GF-D8 (cell line): ENCODE measurements at places on chromosomes 12 and 14.
A peak's percentile ranks its signal among the peaks of the same experiment; 100 is the strongest.

GRCh38 chr14:89542786-89543424, 125.9 kb upstream of the FOXN3 start:
- DNase-seq: no peak

DNA sequence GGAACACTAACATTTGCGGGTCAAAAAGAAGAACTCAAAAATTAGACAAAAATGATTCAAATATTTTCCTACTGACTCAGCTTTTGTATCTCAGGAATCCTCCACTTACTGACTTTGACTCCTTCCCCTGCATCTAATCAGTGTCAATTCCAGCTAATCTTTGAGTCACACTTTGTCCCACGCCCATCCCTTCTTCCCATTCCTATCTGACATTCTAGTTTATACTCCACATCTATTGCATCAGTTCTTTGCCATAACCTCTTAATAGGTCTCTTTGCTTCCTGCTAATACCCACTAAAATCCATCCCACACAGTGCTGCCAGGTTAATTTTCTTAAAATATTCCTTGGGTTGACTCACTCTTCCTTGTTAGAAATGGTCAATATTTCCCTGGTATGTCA, 19.1 kb downstream of the BBS10 start:
- no peak for DNase-seq

DNA sequence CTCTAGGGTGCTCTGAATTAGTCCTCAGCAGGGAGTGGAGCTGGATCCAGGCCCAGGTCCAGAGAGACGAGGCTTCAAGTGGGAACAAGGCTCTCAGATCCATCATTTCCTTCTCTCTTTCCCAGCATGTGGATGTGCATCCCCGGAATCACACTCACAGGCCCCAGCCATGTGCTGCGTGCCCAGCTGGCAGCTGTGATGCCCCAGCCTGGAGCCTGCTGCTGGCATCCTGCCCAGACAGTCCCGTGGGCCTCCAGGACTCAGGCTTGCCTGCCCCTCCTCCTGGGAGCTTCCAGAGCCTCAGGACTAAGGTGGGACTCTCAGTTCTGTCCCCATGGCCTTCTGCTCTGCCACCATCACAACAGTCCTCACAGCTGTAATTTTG, 6.2 kb upstream of the KRT84 start:
- no peak for DNase-seq

GRCh38 chr14:68074765-68075381, 255.3 kb downstream of the RAD51B start:
- DNase-seq: no peak

DNA sequence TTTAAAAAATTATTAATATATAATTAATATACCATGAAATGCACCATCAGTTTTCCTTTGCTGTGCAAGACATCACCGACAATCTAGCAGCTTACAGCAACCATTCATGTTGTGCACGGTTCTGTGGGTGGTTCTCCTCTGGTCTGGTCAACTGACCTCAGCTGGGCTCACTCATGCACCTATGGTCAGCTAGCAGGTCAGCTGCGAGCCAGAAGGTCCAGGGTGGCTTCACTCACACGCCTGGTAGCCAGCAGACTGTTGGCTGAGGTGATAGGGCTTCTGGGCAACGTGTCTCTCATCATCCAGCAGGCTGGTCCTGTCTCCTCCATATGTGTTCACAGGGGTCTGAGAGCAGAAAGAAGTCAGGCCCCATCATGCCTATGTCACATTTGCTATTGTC, 210.4 kb downstream of the KIF26A start:
- DNase-seq: no peak

DNA sequence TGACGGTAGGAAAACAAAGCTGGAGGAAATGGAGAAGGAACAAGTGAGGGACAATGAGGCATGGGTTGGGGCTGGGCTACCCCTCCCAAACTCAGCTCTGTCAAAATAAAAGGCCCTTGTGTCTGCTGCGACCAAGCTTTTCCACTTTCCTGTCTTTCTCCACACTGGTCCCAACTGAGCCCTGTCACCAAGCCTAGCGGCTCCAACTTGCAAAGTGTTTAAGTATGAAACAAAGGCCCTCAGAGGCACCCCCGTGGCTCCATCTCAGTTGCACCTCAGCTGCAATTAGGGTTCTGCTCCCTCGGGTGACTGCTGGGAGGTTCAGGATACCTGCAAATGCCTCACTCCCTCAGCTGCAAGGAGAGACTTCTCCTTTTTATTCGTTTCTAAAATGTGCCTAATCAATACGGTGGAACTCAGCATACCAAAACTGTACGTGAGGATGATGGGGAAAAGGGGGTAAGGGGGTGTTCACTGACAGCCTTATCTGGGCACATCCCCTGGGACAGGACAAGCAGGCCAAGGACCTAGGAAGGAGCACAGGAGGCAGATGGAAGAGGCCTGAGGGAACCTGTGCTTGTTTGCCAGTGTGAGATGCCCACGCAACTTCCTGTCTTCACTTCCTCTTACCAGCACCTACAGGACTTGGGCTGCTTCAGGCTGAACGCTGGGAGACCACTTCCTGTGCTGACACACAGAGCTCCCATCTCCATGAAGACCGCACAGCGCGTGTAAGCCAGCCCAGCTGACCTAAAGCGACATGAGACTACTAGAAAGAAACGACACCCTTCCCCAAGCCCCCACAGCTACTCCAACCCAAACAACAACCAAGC, 8.9 kb downstream of the VAMP1 start:
- DNase-seq: peak; percentile 97

GRCh38 chr12:28023156-28023887, 50.8 kb upstream of the PTHLH start:
- no peak for DNase-seq

DNA sequence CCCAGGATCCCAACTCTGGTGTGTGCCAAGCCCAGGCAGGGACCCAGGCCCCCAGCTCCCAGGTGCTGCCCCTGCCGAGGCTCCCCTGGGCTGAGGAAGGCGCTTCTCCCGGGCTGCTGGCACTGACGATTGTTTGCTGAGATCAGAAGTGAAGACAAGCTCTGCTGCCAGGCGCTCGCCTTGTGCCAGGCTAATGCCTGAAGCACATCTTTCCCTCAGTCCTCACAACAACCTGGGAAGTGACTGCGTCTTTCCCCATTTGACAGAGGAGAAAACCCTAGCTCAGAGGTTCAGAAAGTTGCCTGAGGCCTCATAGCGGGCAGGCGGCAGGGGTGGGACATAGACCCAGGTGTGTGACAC, 36.8 kb downstream of the ANKRD9 start:
- no peak for DNase-seq

DNA sequence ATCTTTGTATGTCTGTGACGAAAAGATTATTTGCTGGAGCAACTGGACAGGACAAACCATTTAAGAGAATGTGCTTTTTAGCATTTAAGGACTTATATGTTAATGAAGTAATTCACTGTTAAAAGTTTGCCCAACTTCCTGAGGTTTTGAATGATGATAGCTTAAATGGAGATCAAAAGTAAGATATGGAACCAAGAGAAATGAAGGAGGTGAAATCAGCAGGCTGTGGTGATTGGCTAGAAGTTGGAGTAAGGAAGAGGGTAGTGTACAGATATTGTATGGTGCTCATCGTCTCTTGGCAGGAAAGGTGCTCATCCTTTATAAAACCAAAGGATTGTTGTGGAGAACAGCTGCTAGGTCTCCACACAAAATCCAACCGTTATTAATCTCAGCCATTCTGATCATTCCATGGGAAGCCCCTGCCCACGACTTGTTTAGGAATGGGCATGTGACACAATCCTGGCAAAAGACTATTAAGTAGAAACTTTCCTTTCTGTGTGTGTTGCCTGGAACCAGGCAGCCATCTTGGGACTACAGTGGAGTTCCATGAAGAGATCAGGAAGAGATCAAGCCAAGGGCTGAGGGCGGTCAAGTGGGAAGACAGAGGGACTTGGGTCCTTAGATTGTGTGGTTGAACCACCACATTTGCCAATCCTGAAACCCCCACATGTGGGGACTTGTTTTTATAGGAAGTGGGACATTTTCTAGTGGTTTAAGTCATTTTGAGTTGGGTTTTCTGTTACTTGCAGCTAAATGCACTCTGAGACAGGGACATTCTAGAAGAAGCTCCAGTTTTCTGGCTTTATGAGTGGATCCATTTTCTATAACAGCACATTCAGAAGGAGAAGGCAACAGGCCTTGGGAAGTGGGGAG, 56.8 kb upstream of the CHST11 start:
- peak; percentile 73 for DNase-seq

DNA sequence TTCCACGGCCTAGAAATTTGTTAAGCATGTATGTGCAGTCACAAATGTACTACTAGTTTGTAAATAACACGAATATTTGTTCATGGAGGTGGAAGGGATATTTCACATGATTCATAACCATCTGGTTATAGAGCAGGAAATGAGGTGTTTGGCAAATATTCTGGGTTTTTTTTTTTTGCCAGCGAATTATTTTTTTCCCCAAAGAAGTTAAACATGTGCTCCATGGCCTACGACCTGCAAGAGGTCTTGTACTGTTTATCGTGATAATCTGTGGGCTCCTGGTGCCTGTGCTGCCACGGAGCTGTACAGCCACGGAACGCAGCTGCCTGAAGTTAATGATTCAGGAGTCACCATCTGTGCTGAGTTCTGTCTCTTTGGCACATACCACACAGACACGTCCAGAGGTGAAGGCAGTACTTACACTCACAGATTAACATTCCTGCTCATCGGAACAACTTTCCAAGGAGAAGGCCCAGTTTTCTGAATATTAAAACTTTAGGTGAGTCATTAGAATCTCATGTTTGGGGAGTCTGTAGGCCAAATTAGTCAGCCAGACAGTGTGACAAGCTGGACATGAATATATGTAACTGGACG, 156.3 kb downstream of the TMX1 start:
- DNase-seq: no peak

- no peak for DNase-seq
Observed at GRCh38 chr12:103301642-103302591, 193.9 kb downstream of the C12orf42 start.

- no peak for DNase-seq
Observed at GRCh38 chr12:27064397-27065342, 17.7 kb downstream of the C12orf71 start.

DNA sequence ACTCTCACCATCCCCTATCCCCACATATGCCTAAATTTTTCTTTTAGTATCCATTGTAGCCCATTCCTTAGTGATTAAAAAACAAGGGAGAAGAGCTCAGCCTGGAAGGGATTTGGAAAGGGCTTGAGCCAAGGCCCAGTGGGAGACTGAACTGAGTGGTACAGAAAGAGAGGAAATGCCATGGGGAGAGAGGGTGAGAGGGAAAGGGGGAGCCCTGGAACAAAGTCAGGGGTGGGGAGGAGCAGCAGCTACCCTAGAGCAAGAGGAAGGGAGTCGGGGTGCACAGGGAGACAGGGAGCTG, 2.6 kb upstream of the ATN1 start:
- DNase-seq: no peak

DNA sequence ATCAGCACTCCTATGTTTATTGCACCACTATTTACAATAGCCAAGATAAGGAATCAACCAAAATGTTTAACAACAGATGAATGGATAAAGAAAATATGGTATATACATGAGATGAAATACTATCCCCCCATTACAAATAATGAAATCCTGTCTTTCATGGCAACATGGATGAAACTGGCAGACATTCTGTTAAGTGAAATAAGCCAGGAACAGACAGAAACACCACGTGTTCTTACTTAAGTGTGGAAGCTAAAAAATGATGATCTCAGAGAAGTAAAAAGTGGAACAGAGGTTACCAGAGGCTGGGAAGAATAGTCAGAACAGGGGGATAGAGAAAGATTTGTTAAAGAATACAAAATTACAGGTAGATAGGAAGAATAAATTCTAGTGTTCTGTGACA, 113.7 kb upstream of the MDM1 start:
- no peak for DNase-seq

DNA sequence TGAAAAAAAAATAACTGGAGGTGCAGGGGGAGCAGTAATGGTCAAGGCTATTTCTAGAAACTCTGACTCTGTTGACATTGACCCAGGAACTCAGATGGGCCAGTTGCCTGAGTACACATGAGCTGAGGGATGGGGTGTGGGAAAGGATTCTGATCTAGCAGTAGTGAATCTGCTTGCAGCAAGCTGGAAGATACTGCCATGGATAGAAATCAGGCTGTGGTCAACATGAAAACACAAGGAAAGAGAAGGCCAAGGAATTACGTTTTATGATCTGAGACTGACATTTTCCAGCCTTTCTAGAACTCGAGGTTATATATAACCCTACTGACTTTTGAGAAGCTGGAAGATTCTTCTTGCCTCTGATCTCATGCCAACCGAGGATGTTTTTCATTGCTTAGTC, 90.0 kb downstream of the ANO6 start:
- DNase-seq: no peak

- DNase-seq: no peak
Observed at GRCh38 chr12:117685110-117685926, 283.5 kb downstream of the KSR2 start.

GRCh38 chr12:58309806-58310205, 368.4 kb downstream of the ATP23 start:
- DNase-seq: no peak

DNA sequence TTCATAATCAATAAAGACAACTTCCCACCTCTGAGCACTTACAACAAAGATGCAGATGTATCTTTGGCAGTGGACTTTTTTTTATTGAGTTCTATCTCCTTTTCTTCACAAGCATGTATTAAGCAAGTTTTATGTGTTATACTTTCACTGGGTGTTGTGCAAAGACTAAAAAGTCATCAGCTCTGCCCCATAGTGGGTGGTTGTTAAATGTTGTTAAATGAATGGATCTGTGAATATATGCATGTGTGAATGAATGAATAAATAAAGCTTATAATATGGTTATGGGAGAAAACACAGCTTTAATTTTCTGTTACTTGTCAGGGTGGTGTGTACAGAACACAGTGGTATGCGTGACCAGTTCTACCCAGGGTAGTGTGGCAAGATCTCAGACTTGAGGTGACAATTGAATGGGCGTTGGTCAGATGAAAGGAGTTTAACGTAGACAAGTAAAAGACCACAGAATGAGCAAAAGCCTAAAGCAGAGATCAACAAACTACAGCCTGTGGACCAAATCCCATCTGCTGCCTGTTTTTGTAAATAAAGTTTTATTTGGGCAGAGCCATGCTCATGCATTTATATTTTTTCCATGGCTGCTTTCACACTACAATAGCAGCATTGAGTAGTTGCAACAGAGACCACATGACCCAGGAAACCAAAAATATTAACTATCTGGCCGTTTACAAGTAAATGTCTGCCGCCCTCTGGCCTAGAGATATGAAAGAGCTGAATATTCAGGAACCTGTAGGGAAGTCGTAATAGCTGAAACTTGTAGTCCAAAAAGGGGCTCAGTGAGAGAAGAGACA, 207.4 kb upstream of the EEA1 start:
- peak; percentile 31 for DNase-seq
